ENCODE measurements at places on chromosomes 1 and 21.

- no peak for DNase-seq
These were observed 406.9 kb upstream of the NCAM2 start for GRCh38 chr21:20591284-20591683.

GRCh38 chr1:156668801-156669637, 8.2 kb downstream of the NES start:
- DNase-seq = no peak

- no peak for DNase-seq
These were observed 60.4 kb upstream of the NEK7 start for GRCh38 chr1:198096390-198096789.

- DNase-seq = no peak
These were observed 18.6 kb downstream of the TAF5L start for GRCh38 chr1:229607370-229607769.

DNA sequence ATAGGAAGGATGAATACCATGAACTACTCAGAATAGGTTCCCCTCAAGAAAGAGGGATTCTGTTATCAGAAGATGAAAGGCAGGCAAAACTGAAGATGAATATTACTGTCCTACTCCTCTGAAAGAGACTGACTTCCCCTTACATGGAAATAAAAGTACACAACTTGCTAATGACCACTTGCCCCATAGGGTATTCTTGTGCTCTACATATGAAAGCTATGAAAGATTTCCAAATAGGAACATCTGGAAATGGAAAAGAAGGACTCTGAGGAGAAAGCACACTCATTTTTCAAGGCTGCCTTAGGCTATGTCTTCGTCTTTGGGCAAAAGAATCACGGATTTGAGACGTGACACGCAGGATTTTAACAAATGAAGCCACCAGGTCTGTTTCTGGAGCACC, 170.1 kb upstream of the DAB1 start:
- no peak for DNase-seq

DNA sequence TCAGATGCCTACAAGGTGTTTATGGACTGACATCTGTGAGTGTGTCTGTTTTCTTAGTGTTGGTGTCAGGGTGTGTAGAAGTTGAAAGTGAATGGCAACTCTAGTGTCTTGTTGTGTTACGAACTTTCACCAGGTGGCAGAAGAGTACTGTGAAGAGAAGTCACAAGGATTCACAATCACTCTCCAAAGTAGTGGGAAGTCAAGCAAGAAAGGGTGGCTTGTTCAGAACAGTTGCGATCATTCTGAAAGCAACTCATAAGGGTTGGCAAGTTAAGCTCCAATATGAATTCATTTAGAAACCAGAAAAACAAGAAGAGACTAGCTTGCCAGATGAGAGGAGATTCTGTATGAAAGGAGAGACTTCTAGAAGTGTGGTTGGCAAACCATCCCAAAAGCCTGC, 86.1 kb downstream of the FASLG start:
- no peak for DNase-seq
